ENCODE measurements at places on chromosomes 1 and 21.

DNA sequence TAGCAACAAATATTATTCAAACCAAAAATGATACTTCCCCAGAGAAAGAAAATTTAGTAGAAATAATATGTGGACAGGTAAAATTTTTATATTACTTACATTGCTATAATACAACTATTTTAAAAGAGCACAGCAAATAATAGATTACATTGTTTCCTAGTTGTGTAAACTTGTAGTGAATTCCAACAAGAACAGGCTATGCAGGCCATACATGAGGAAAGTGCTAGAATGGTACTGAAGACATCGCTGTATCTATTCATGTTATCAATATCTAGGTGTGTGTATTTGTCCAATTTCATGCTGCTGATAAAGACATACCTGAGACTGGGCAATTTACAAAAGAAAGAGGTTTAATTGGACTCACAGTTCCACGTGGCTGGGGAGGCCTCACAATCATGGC lies 47.9 kb upstream of the ADGRL2 start:
- DNase-seq, result no peak

DNA sequence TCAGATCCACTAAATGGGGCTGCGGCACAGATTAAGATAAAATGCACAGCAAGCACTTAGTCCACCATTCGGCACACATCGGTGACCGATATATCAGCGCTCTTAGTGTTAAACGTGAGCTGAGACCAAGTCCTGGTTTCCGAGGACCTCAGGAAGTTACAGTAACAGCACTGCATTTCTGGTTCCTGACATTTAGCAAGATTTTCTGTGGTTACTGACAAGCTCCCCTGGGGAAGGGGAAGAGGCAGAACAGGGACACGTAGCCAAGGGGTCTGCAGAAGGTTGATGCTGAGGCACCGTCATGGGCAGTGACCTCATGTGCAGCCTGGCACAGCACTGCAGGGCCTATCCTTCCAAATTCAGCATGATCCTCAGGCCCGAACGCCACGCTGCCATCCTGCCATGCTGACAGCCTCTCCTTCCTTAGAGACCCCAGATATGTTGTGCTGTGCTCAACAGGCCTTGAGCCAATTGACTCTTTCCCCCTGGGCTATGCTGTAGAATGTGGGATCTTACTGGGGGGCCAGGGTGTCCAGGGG lies 13.4 kb upstream of the PEF1 start:
- DNase-seq, result no peak

DNA sequence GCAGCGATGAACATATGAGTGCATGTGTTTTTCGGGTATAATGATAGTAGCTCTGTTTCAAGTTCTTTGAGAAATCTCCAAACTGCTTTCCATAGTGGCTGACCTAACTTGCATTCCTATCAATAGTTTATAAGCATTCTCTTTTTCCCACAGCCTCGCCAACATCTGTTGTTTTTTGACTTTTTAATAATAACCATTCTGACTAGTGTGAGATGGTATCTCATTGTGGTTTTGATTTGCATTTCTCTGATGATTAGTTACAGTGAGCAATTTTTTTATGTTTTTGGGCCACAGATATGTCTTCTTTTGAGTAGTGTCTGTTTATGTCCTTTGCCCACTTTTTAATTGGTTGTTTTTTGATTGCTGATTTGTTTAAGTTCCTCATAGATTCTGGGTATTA lies 10.6 kb upstream of the RUNX1 start:
- no peak for DNase-seq

GRCh38 chr1:114587203-114587991 lies 6.0 kb upstream of the BCAS2 start:
- DNase-seq, result no peak

- DNase-seq, result no peak
Observed at GRCh38 chr1:85019994-85020393, 23.1 kb upstream of the MCOLN2 start.

DNA sequence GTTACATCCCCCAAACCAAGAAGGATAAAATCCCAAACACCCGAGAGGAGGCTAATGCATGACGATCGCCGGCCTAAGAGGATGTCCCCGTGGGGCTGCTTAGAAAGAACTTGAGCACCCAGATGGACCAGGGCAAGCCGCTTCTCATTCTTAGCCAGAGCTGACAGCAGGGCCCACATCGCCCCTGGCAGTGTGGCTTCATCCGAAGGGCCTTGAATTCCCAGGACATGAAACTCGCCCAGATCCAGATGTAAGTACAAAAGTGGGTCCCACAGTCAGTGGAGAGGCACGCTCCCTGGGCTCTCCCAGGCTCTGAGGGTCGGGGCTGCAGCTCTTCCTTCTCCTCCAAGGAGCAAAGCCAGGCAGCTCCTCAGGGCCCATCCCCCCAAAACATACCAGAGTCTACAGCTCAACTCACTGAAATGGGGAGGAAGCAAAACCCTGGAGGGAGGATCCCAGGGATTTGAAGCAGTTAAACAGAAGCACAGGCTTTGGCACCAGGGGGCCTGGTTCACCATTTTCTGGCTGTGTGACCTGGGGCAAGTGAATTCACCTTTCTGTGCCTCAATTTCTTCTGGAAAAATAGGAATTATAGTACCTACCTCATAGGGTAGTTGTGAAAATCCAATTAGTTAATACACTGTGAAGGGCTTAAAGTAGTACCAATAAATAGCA lies 85.6 kb downstream of the MAN1C1 start:
- DNase-seq, result no peak

DNA sequence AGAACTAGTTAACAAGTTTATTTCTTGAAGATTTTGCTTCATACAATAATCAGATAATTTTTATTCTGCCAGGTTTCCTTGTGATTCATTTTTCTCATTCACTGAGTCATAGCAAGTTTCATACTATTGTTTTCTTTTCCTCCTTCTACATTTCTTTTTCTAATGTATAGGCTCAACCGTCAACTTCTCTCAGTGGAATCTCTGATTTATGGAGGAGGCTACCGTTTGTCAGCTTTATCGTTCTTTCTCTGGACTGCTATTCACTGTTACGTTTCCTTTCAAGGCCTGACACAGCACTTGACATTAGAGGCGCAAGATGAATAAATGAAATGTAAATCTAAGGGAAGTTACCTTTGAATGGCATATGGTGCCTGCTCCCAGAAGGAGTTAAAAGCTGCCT lies 284.3 kb upstream of the NR5A2 start:
- no peak for DNase-seq

DNA sequence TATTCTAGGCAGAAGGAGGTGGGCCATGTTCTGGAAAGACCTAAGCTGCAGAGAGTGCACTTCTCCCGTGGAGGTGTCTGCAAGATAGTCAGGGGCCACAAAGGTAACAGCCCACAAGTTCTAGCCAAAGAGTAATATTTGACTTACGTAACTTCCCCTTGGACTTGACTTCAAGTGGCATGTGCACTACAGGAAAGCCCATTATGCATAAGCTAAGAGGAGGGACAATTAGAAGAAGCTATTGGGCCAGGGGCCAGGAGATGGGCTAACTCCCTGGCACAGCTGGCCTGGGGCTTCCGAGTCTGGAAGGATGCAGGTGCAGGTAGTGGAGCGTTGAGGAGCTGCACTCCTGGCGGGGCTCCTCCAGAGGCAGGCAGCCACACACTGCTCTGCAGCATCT lies 58.3 kb downstream of the ERG start:
- no peak for DNase-seq

DNA sequence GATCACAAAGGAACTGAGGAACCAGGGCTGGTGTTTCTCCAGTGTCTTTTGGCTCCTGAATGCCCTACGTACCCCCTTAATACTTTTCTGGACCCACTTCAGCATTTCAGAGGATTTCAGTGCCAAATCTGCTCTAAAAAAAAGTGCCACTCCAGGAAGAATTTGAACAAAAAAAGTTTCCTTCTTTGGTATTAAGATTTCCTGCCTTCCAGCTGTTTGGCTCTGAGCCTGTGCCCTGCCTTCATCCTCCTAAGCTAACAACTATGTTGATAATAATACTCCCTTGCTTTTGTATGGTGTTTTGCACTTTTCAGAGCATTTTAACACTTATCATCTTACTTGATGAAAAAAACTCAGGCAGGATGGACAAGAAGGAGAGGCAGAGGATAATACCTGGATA lies 11.0 kb upstream of the RIMS3 start:
- DNase-seq, result no peak

GRCh38 chr1:96357141-96357765 lies 364.3 kb upstream of the PTBP2 start:
- DNase-seq, result no peak

DNA sequence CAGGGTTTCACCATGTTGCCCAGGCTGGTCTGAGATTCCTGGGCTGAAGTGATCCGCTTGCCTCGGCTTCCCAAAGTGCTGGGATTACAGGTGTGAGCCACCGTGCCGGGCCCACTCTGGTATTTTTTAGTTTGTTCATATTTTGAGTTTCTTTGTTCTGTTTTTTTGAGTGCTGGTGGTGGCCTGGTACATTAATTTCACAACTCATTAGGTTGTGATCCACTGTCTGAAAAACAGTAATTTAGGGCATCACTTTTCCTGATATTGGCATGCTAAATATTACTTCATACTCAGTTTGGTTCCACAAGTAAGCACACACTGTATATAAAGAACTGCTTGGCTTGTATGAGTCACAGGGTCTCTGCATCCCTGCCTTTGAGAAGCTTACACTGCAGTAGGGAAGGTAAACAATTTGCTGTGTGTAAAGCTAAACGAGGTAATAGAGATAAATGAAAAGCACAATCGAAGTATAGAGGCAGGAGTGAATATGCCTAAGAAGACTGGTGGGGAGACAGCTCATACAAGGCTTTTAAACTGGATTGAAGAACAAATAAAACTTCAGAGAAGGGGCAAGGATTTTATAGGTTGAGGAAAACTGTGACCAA lies 7.7 kb downstream of the SNX27 start:
- no peak for DNase-seq

- no peak for DNase-seq
Observed at GRCh38 chr1:14120895-14121294, 420.9 kb downstream of the PRDM2 start.

GRCh38 chr1:205442051-205442725 lies 13.7 kb downstream of the BLACAT1 start:
- no peak for DNase-seq

- DNase-seq, result no peak
Observed at GRCh38 chr1:31904339-31905092, 33.7 kb downstream of the PTP4A2 start.

- no peak for DNase-seq
Observed at GRCh38 chr1:21162740-21163464, 13.8 kb downstream of the EIF4G3 start.

DNA sequence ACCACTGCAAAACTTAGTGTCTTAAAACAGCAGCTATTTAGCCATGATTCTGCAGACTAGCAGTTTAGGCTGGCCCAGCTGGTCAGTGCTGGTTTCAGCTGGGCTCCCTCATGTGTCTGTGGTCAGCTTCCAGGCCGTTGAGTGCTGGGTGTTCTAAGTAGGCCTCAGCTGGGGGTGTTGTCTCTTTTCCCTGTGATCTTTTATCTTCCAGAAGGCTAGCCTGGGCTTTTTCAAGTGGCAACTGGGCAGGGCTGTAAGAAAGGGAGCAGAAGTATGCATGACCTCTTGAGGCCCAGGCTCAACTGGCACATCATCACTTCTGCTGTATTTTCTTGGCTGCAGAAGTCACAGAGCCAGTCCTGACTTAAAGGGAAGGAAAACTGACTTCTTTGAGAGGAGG lies 136.1 kb downstream of the KIF26B start:
- DNase-seq, result no peak

- DNase-seq, result no peak
Observed at GRCh38 chr1:228471762-228472398, 15.3 kb upstream of the RNF187 start.

- DNase-seq, result no peak
Observed at GRCh38 chr21:20351138-20351537, 647.1 kb upstream of the NCAM2 start.

DNA sequence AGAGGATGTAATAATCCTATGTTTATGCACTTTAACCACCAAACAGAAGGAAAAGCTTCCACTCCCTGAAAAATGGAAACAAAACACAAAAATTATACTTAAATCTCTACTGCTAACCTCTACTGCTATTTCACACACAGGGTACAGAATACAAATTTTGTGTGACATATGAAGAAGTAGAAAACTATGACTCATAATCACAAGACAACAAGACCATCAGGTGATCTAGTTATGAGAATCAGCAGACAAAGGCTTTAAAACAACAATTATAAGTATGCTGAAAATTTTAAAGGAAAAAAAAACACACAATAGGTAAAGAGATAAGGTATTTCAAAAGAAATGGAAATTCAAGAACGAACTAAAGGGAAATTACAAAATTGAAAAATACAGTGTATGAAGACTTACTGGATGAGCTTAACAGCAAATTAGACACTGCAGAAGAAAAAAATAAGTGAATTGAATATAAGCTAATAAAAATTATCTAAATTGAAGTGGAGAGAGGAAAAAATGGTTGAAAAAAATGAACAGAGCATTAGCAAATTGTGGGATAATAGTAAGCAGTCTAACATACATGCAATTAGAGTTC lies 13.6 kb upstream of the NAV1 start:
- DNase-seq, result no peak

- DNase-seq, result no peak
Observed at GRCh38 chr1:21700094-21700493, 30.9 kb upstream of the RAP1GAP start.

GRCh38 chr1:23751050-23751814 lies 8.0 kb downstream of the ELOA start:
- no peak for DNase-seq

GRCh38 chr1:86538775-86539174 lies 8.1 kb upstream of the CLCA4 start:
- no peak for DNase-seq

DNA sequence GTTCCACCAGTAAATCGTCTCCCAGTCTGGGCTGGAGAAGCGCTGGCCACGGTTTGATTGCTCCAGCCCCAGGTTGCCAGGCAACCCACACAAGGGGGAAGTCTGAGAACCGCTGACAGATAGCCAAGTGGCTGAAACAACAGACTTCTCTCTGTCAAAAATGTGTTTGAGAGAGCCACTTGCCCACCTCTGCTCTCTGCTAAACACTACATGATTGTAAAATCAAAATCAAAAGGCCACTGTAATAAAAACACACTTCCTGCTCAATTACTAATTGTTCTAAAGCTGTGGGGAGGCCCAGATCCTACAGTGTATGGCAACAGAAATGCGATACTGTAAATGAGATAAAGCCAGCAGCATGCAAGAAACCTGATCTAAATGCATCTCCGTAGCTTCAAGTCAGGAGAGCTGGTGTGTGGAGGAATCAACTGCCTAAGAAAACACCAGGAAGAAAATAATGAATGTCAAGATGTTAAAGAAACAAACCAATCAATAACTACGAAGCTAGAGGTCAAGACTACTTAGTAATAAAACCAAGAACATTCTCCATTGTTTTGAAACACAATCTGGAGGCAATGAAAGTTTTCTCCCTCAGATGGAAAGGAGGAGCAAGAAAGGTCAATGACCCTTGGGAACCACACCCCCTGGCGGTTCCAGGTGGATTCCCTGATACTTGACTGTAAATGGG lies 121.2 kb downstream of the SLC45A1 start:
- DNase-seq, result no peak

DNA sequence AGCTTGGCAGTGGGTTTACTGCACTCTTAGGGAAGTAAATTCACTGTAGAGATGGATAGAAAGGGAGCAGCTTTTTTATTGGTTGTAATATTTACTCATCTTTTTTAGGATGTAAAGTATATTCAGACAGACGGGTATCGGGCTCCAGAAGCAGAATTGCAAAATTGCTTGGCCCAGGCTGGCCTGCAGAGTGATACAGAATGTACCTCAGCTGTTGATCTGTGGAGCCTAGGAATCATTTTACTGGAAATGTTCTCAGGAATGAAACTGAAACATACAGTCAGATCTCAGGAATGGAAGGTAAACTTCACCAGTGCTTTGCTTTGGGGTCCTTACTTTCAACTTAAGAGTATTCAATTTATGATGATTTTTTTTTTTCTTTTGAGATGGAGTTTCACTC lies 3.2 kb downstream of the UHMK1 start:
- no peak for DNase-seq

- DNase-seq, result no peak
Observed at GRCh38 chr21:17660452-17660851, 47.8 kb upstream of the BTG3 start.

Data from activated T-cell treated with anti-CD3 and anti-CD28 coated beads for 48 hours (primary cell).